ENCODE measurements at places on chromosomes 7 and 10.

- DNase-seq: no peak
Measured at GRCh38 chr7:128091106-128091505, 59.9 kb upstream of the LRRC4 start.

GRCh38 chr10:16570731-16571130 lies 49.1 kb upstream of the C1QL3 start:
- no peak for DNase-seq

DNA sequence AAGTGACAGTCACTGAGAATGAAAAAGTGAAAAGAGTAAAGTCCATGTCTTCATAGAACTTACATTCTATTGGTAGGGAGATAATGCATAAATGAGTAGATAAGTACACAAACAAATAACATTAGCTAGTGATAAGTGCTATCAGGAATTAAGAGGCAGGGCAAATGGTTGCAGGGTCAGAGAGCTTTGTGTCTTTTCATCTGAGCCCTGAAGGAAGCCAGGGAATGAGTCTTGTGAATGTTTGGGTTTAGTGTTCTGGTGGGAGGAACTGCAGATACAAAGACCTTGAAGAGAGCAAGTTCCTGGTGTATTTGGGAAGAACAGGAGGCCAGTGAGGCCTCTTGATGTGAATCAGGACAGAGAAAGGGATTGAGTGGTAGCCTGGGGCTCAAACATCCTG lies 183.8 kb downstream of the CTTNBP2 start:
- DNase-seq: no peak

DNA sequence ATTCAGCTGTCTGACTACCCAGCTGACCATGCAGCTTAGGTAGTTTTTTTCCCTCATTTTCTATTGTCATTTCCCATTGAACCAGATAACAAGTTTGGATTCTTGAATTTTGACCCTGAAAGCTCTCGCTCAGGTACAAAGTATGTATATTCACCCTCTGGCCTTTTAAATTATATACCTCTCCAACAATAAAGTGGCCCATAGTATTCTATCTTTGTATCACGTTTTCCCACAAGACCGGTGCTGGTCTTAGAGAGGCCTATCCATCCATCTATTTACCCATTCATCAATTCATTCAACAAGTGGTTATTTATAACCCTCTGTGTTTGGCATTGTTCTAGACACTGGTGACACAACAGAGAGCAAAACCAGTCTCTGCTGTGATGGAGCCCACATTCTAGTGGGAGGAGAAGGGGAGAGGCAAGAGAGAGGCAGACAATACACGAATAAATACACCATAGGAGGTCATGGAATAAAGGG lies 35.2 kb upstream of the NPSR1 start:
- DNase-seq: no peak

DNA sequence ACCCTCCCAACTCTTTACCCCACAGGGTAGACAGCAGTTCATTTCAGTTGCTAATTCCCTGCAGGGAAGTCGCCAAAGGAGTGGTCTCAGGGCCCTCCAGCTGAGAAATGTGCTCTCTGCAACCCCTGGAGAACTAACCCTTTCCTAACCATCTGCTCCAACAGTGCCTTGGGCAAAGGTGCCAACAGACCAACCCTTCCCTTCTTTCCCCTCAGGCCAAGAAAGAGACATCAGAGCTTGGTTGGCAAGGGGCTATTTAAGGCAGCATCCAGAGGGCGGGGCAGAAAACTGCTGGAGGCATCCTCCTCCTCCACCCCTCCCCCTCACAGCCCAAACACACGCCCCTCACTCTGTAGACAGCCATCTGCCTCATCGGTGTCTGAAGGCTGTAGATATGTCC lies 1.7 kb downstream of the SORBS1 start:
- no peak for DNase-seq

DNA sequence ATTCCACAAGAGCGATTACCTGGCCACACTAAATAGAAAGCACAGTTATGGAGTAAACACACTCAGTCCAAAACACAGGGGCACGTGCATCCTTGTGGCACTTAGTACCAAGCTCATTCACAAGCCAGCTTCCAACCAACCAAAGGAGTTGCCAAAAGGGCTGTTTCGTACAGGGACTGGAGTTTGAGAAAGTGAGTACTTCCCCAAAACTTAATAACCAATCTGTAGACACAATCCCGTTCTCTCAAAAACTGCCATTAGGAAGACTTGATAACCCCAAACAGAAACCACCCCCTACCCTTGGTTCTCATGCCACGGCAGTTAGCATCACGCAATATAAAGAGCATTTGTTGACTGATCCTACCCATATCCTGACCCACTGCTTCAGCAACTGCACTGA lies 166.2 kb upstream of the ASAH2 start:
- DNase-seq: peak; percentile 45

DNA sequence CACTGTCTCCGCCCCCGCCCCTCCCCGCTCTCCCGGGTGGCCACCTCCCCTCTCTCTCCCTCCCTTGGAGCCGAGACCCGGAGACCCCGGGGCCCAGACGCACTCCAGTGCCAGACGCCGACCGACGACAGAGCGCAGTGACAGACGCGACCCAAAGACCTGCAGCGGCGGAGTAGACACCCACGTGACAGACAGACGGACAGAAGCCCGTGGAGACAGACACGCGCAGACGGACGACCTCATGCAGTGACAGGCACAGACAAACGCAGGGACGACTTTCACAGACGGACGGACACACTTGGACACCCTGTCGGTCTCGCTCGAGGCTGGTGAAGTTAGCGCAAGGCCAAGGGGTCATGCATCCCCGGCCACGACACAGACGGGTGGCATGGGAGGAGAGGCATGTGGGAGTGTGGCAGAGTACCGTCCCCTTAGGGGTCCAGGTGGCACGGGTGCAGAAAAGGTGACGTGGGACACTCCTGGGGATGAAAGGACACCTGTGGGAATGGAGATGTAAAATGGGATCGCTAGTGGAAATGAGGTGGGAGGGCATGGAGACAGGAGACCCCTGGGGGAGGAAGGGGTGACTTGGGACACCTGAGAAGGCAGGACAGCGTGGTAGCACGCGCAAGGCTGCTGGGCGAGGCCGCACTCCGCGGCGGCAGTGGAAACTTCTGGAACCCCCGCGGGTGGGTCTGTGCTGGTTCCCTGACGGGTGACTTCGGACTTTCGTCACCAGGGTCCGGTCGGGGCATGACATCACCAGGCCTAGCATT lies 456 bp upstream of the ACHE start:
- no peak for DNase-seq

DNA sequence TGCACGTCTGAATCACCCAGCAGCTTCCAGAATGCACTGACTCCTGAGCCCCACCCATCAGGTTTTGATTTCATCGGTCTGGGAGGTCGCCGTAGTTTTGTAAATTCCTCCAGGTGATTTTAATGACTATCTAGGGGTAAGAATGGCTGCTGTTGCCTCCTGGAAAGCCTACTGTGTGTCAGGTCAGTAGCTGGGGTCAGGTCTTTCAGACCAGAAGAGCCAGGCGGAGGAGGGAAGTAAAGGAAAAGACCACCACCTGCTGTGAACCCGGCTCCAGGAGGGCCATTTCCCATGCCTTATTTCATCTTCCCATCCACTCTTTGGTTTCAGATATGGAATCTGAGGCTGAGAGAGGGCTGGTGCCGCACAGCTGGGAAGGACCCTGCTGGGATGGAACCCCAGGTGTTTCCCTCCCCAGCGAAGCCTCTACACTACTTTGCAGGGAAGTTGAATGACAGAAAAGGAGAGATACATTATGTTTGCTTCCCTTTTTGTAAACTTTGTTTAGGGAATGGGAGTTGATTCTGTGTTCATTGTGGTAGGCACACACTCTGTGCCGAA lies 19.8 kb downstream of the ADAMTS14 start:
- DNase-seq: no peak

DNA sequence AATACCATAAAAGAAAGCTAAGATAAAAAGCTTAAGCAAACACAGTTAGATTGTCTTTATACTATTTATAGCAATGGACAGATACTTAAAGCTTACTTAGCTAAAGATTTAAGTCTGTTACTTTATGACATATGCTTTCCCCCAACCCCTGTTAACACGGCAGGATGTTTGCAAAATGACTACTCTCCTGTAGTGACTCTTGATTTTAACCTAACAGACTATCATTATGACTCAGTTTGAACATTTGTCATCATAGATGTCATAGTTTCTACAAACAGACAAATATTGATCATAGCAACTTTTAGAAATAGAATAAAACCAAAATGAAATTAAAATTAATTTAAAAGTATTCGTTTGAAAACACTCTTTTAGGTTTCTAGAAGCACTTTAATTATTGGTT lies 7.8 kb upstream of the COMMD3 start:
- peak; percentile 83 for DNase-seq

DNA sequence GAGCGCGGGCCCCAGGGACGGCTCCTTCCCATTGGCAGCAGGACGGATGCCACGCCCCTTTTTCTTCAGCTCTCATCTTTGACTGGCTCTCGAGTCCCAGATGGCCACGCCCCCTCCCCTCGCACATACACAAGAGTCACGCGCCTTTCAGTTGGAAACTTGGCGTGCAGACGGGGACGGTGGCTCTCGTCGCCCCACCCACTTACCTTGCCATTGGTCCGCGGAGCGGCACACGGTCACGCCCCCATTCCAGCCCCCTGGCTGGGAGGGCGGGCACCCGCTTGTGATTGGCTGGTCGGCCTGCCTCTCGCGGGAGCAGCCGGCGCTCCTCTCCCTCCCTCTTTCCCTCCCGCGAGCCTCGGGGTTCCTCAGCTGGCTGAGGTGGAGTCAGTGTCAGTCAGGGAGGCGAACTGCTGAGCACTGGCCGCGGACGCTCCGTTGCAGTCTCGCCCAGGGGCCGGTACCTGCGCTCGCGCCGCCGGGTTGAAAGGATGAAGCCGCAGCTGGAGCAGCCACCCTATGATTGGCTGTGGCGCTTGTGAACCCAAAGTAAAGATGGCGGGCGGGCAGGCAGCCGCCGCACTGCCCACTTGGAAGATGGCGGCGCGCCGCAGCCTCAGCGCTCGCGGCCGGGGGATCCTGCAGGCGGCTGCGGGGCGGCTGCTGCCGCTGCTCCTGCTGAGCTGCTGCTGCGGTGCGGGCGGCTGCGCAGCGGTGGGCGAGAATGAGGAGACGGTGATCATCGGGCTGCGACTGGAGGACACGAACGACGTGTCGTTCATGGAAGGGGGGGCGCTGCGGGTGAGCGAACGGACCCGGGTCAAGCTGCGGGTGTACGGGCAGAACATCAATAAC lies at the start of gene CNNM2:
TSS of gene CNNM2 (plus strand) at position 333 of the 855 bp plus-strand sequence. CDS start at position 520, 187 bp downstream.
- peak; percentile 100 for DNase-seq

- no peak for DNase-seq
Measured at GRCh38 chr7:33742521-33742920, 162.8 kb upstream of the BMPER start.

DNA sequence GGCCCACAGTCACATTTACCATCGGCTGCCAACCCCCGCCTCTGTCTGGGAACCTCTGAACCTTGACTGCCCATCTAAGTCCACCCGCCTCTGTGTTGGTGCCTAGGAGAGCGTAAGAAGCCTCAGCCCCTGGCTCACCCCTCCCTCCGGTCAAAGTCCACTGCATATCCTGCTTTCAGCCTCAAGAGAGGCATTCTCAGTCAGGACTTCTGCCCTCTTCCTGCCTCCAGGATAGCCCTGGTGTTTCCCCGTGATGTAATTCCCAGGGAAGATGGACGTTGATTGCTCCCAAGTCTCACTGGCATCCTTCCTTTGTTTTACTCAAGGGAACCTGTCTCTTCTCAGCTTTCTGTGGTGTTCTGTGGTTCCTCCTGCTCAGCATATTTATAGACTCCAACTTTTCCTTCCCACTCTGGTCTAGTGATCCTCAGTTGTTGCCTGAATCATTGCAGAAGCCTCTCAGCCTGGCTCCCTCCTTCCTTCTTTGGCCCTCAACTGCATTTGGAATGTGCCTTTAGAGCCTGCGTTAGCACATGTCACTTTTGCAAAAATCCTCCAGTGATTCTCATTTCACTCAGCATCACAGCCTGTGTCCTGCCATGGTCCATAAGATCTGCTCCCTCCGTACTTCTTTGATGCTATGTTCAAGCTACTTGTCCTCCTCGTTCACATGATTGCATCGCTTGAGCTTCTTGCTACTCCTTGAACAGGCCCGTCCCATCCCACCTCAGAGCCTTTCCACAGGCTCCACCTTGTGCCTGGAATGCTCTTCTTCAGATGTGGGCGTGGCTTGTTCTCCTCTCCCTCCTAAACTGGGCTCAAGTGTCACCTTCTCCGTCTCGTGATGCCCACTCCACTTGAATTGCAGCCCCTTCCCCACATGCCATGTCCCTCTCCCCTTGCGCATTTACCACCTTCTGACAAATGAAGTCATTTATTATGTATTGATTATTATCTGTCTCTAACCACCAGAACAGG lies 124.2 kb downstream of the PLPP4 start:
- DNase-seq: no peak

DNA sequence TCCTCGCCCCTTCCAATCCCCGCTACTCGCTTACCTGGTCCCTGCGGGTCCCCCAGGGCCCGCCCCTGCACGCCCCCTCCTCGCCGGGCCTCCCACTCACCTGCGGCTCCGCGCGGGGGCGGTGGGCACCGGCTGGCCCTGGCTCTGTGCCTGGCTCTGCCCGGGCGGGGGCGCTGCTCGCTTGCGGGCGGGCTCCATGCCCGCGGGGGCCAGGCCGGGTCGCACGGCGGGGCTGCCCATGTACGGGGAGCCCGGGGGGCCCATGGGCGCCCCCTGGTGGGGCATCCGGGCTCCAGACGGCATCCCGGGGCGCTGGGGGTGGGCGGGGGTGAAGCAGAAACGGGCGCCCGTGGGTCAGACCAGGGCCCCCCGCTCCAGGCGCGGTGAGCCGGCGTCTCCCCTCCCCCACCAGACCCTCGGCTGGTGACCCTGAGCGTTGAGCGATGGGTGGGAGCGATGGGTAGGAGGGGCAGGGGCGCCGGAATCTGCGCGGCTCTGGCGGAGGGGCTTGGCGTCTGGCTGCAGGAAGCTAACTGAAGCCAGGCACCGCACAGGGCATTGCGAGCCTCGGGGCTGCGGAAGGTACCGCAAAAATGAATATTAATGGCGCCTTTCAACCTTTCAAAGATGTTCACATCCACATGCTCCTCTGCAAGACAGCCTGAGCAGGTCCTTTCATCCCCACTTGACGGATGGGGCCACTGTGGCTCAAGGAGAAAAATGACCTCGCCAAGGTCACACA lies 3.0 kb downstream of the SMARCD3 start:
- peak; percentile 40 for DNase-seq

- DNase-seq: peak; percentile 66
Measured at GRCh38 chr10:72173619-72174296, 42.1 kb upstream of the ANAPC16 start.

GRCh38 chr10:123649676-123650075 lies 16.5 kb upstream of the GPR26 start:
- no peak for DNase-seq

DNA sequence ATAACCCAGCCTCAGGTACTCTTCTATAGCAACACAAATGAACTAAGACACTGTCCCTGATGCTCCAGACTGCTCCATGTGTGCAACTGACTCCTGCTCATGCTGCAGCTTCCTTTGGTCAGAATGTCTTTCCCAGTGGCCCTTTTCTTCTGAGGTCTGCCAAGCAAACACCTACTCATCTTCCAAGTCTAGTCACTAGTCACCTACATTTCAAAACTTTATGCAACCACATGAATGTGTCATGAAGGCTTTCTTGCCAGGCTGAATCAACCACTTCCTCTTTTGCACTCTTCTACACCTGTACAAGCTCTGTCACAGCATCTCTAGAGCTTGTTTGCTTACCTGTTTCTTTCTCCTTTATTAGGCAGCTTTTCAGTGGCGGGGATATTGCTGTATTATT lies 75.8 kb downstream of the LSMEM1 start:
- peak; percentile 48 for DNase-seq

All from ELR (cell line).